ENCODE measurements at places on chromosomes 3 and 15. TPM values are rescaled to one million over a fixed set of nuclear protein-coding genes. Genes with fewer than 3 reads are reported as not detected.

Gene ABHD2
- total RNA-seq: 31.0 TPM

Gene CPA3
- not detected for total RNA-seq

Gene GP9
- total RNA-seq: not detected

Gene HCLS1
- total RNA-seq: 0.45 TPM

Gene MRPS25
- 60.9 TPM for total RNA-seq

Gene OR5K2
- not detected for total RNA-seq

Gene RAB7A
- total RNA-seq: 148 TPM

Gene SAMMSON
- not detected for total RNA-seq

Gene CLDN1
- 0.14 TPM for total RNA-seq

Gene GOLGA6L10
- total RNA-seq: 3.6 TPM

Gene FHIT
- total RNA-seq: 5.2 TPM

Gene GRIP2
- 3.2 TPM for total RNA-seq

Gene CACNA2D3
- 0.34 TPM for total RNA-seq

Gene SLC12A1
- 0.20 TPM for total RNA-seq

Gene GXYLT2
- total RNA-seq: 0.82 TPM

Gene EMC7
- 30.9 TPM for total RNA-seq

Gene P2RY14
- not detected for total RNA-seq

Gene RBP2
- not detected for total RNA-seq

Gene EHHADH
- 2.8 TPM for total RNA-seq

Gene ATP2B2
- 0.23 TPM for total RNA-seq

Gene PRTG
- total RNA-seq: 322 TPM

Gene GOLGA8J
- 0.54 TPM for total RNA-seq

Gene MCF2L2
- 1.5 TPM for total RNA-seq

Gene FBXW12
- total RNA-seq: 0.44 TPM

Gene PLEKHO2
- 18.9 TPM for total RNA-seq

Gene MEIS2
- total RNA-seq: 59.5 TPM

Gene TIMP4
- 0.75 TPM for total RNA-seq

Gene GHSR
- total RNA-seq: not detected

Gene ULK4
- 10.2 TPM for total RNA-seq

Gene FOXB1
- 5.9 TPM for total RNA-seq

Gene GPR156
- 2.4 TPM for total RNA-seq

Gene C3orf52
- total RNA-seq: 22.5 TPM

Gene PRR20G
- total RNA-seq: not detected

Gene SSUH2
- 18.0 TPM for total RNA-seq

Gene SI
- not detected for total RNA-seq

Gene CCDC51
- 12.4 TPM for total RNA-seq

Gene ZNF385D
- 2.1 TPM for total RNA-seq

Gene CSNK1G1
- 15.5 TPM for total RNA-seq

Gene CYP1A2
- total RNA-seq: not detected

Gene CHRNA7
- total RNA-seq: 9.5 TPM

Gene IQCF5
- total RNA-seq: not detected

Gene TBCCD1
- 20.1 TPM for total RNA-seq

Gene PPARG
- total RNA-seq: not detected

Gene ZIC1
- total RNA-seq: 54.3 TPM

Gene CMSS1
- 60.9 TPM for total RNA-seq

Gene PLS1
- total RNA-seq: 5.6 TPM

Gene CCR3
- total RNA-seq: not detected

Gene NANOGP8
- 0.34 TPM for total RNA-seq

Gene MESP2
- 0.36 TPM for total RNA-seq

Gene ASB14
- not detected for total RNA-seq

Data from neural crest cell (in vitro differentiated cells).